SHP77 treated with DMSO at 0.1 percent for 48 hours (cell line): ENCODE measurements at places on chromosomes 16 and 17.
A peak's percentile ranks its signal among the peaks of the same experiment; 100 is the strongest.

DNA sequence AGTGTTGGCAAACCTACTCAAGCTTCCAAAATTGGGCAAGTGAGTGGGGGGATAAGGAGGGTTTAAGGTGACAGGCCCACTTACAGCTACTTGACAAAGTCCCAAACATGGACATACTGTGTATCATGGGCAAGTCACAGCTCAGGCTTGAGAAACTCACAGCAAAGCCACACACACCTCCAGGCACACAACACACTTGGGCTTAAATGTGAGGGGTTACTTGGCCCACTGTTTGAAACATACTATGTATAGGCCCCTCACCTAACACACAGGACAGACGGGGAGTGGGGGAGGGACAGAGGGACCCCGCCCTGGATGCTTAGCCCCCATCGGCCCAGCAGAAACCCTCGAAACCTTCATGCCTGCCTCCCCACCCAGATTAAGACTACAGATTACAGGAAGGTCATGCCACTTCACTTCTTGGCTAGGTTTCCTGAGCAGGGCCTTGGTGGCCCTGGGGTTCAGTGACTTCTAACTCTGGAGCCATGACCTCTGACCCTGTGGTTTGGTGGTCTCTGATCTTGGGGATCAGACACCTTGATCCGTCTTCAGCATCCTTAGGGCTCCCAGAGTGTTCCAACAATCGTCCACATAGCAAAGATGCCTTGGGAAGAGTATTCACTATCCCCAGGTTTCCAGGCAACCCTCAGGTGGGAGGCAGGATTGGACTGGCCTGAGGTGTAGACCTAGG is 2.3 kb upstream of the SAMD14 start:
- no peak for DNase-seq

- no peak for DNase-seq
Observed at GRCh38 chr16:8795091-8795490, 2.3 kb downstream of the TMEM186 start.

DNA sequence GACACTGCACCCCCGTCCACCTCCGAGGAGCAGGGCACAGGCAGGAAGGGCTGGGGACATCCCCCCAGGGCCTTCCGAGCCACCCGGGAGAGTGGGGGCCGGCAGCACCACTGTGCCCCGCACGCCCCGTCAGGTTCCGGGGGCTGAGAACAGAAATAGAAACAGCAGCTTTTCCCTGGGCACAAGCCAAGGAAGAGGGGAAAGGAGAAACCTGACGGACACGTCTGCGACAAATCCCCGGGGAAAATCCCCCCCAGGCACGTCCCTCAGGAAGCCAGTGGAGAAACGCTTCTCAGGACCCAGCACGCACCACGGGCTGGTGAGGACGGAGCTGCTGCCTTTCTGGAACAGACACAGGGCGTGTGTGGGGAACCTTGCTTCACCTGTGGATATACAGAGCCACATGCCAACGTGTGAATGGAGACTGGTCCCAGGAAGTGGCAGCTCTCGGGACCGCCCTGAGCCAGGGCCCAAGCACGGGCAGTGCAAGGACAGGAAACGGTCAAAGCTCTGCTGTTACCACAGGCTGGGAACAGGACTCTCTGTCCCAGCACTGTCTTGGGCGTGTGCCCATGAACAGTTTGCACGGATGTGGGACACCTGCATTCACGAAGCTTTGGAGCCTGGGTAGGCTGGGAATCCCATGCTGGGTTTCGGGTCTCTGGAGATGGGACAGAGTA is 1.2 kb upstream of the TMEM204 start:
- no peak for DNase-seq

GRCh38 chr17:47707056-47707804 is 13.3 kb downstream of the TBKBP1 start:
- DNase-seq, result no peak

DNA sequence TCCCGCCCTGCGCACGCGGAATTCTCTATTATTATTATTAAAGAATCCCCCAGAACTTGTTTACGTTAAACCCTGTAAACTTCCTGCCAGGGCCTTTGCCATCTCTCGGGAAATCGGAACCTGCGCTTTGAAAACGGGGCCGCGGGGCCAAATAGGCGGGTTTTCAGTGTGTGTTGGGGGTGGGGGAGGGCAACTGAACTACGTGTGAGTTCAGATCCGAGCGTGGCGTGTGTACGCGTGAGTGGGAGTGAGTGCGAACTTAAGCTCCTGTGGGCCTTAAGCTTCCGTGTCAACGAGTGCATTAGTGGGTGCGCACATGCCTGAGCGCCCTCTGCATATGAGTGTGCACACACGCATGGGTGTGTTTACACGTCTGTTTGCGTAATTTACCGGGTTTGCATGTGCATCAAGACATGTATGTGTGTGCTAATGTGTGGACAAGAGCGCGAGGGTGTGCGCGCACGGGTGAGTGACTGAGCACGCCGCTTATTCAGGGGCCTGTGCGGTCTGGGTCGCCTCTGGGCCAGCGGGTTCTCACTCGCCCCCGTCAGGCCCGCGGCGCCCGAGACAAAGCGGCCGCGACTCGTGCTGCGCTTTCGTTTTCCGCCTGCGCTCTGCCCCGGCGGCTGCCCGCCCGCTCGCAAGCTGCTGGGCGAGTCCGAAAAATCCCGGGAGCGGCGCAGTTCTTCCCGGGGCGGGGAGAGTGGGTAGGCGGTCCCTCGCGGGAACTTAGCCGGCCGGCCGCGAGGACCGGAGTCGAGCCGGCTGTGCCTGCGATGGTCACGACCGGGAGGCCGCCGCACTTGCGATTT is 1.2 kb upstream of the FOXF1 start:
- DNase-seq, result no peak

DNA sequence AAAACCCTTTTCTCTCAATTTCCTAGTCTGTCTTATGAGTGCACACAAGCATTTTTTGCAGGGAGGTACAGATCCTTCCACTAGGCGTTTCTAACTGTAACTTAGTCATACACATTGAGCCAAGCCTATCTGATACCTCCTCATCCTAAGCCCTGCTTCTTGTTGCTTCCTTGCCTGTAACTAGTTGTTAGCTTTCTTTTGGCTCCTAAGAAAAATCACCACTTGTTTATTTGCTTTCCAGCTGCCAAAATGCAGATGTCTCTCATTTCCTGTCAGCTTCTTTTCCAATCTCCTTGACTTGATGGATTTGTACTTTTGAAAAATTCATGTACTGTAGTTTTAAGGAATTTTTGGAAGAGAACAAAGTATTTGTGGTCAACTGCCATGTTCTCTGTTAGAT is 73.7 kb downstream of the TNRC6C start:
- no peak for DNase-seq

DNA sequence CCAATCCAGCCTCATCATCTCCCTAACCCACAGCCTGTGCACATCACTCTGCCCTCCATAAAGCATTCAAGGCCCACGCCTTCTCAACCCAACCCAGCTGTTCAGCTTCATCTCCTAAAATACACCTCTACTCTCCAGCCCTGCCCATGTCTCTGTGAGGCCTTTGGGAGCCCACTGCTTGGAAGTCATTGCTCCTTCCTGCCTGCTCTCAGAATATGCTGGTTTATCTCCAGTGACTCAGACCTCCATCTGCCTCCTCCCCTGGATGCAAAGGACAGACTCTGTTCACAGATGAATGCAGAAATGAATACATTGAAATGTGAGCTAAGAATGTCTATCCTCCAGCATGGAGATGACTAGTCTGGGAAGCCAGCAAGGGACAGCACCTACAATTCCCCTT is 19.0 kb downstream of the KCNG4 start:
- DNase-seq, result no peak

- no peak for DNase-seq
Observed at GRCh38 chr17:63832455-63832854, 5.0 kb upstream of the FTSJ3 start.

DNA sequence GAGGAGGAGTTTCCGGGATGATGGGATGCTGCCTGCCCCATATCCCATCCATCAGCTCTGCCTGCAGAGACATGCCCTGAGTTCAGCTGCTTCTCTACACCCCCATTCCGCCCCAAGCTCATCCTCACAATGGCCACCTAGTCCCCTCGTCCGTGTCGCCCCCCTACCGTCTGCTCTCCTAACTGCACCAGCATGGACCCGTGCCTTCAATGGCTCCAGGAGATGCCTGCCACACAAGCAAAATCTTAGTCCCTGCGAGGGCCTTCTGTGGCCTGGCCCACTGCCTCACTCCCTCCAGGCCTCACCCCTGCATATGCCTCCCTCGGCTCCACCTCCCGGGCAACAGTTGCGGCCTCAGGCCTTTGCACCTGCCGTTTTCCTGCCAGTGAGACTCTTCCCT is 1.8 kb upstream of the TELO2 start:
- DNase-seq, result peak; percentile 3

GRCh38 chr16:22358000-22358399 is 16.4 kb downstream of the CDR2 start:
- DNase-seq, result no peak

- DNase-seq, result no peak
Observed at GRCh38 chr17:34374457-34374856, 11.4 kb upstream of the CCL1 start.

DNA sequence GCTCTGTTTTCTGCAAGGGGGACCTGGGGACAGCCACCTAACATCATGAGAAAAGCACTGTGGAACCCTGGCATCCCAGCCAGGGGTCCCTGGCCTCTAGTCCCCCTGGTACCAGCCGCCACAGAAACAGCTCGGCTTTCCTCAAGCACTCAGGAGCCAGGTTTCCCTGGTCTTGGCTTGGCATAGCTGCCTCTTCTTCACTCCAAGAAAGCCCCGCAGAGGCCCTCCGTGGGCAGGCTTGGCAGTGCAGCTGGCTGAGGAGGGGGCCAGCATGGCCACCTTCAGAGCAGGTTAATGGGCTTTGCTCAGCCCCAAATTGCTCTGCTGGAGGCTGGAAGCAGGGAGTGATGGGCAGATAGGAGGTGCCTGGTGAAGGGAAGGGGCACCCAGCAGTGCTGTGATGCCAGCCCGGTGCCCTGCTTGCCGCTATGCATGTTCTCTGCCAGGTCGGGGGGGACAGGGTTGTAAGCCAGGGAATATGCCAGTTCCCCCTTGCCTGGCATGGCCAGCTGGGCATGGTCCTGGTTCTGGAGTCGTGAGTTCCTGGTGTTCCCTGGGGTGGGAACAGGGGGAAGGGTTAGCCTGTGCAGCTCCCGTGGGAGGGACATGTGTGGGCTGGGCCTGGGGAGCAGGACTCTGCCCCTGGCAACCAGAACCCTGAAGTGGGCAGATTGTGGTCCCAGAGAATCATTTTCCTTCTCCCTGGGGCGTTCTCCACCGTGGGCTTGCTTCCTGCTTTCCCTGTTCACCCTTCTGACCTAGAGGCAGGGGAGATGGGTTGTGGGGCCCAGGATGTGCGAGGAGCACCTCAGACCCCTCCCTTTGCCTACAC is 3.2 kb downstream of the ANKRD13B start:
- DNase-seq, result no peak

- no peak for DNase-seq
Observed at GRCh38 chr17:78291944-78292910, 60.8 kb downstream of the TMEM235 start.

GRCh38 chr17:40178021-40178601 is 841 bp downstream of the RAPGEFL1 start:
- no peak for DNase-seq

DNA sequence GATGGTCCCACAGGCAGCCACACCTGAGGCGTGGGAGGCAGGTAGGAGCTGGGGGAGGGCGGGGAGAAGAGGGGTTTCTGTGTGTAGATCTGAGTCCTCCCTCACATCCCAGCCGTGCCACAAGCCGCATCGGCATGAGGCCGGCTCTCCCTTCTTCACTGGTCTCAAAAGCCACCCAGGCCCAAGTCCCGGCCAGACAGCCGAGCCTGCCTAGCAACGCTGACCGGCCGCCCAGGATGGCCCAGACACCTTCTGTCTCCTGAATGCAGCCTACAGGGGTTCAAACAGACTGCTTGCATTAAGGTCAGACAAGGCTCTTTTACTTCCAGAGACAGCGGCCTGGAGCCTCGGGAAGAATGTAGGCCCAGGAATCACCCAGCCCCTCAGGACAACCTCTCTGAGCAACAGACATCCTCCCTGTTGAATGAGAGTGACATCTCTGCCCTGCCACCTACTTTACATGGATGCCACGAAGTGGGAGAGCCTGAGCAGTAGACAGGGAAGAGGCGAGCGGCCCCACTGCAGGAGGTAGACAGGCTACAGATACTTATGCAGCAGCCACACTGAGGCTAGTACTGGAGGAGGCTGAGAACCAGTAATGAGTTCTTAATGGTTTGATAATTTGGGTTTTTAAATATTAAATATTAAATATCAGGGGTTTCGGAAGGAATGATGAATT is 69.6 kb downstream of the N4BP1 start:
- no peak for DNase-seq

DNA sequence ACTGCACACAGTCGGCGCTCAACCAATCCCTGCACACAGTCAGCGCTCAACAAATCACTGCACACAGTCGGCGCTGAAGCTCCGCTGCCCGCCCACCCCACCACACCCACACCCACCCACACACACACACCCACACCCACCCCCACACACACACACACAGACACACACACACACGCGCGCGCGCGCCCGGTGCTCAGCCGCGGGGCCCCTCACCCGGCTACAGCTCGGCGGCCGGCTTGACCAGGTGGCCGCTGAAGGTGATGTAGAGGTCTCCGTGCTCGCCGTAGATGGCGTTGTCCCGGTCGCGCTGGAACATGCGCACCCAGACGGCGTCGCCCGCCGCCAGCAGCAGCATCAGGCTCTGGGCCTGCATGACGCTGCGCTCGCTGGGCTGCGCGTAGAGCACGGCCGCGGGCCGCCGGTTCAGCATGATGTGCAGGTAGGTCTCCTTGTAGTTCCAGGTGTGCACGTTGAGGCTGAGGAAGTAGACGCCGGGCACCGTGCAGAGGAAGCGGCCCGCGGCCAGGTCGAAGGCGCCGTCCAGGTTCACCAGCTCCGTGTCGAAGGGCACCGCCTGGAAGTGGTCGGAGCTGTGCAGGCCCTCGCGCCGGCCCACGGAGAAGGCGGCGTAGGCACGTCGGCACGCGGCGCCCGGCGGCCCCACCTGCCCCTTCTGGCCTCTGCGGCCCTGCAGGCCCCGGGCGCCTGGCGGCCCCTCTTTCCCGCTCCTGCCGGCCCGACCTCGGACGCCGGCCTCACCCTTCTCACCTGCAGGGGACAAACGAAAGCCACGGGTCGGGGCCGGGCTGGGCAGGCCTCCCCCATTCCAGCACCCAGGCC is 2.5 kb downstream of the C1QTNF8 start:
- no peak for DNase-seq

DNA sequence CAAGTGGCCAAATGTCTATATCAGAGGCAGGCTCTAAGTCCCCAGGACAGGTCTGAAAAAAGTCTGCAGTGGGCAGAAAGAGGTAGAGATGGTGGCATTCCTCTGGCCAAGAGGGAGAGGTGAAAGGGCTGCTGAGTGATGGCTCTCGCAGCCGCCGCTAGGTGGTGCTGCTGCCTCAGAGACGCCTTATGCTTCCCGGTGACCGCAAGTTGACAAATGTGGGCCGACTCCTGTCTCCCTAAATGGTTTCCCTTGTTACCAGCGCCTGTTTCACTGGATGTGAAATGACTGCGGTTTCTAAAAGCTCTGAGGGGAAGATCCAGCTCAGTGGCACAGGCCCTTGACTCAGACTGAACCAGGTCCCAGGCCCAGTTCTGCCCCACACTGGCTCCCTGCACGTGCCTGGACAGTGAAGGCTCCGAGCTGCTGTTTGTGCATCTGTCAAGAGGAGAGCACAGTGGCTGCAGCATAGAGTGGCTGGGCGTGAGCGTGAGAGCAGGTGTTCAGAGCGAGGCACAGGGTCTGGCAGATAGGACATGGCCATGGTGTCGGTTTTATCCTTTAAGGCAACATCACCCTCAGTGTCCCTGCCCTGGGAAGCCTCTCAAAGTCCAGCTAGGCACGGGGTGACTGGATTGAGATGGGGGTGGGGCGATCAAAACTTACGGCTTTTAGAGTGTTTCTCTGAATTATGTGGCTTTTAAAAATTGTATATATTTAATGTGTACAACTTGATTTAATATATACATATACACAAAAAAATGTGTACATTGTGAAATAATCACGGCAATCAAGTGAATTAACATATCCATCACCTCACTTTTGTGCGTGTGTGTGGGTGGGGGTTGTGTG is 19.9 kb downstream of the CLEC16A start:
- DNase-seq, result peak; percentile 92
